ENCODE measurements at places on chromosomes 5 and 9. TPM values are rescaled to one million over a fixed set of nuclear protein-coding genes. Genes with fewer than 3 reads are reported as not detected.
A peak's percentile ranks its signal among the peaks of the same experiment; 100 is the strongest.

DNA sequence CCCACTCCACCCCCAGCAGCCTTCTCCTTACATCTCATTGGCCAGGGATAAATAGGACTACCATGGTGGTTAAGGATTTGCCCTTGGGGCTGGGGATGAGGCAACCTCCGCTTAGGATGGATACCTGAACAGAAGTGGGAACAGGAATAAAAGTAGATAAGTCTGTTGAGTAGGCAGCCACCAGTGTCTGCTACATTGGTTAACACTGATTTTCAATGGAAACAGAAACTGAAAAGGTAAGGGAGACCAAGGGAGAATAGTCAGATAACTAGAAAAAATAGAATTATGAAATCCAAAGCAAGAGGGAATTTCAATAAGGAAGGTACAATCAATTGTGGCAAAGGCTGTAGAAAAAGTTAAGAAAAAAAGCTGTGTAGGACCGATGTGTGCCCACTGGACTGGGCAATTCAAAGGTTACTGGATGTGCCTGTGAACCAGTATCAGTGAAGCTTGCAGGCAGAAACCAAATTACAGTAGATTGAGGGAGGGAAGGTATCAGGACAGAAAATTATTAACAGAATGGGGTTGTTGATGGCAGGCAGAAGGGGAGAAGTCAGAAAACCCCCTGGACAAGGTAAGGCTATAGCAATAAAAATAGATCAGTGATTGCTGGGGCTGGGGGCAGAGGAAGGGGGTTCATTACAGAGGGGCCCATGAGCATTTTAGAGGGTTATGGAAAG is 48.7 kb downstream of the DNAJC21 start:
- no peak for DNase-seq

- DNase-seq = no peak
These were observed 31.5 kb downstream of the GAPVD1 start for GRCh38 chr9:125293134-125293533.

DNA sequence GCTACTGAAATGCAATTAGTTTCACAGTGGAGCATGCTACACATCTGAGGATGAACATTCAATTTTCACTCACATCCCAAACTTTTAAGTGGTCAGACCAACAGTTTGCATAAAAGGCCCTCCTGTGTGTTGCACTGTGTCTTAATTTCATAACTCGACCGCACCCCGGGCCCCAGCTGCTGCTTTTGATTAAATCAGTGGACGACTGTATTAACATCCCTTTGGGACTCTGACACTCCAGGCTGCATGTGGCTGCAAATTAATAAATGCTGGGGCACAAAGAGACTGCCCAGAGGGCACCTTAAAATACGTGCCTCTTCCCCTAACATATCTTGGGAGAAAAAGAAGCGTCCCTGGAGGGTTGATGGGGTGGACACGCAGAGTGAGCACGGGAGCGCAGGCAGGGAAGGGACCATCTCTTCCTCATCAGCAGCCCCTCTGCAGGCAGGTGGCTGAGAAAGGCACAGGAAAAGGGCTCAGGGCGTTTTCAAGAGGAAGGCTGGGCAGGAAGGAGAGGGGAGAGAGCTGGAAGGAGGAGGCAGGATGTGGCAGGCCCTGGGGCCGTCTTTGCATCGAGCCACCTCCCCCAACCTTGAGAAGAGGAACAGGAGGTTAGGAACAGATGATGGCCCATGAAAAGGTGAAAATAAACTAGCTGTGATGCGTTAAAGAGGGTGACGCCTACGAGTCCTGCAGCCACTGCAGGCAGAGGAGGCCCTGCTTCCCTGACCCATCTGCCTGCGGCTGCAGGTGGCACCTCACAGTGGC is 18.6 kb downstream of the MED10 start:
- DNase-seq = no peak

GRCh38 chr5:162990063-162990462 is 447.3 kb upstream of the CCNG1 start:
- DNase-seq = no peak

DNA sequence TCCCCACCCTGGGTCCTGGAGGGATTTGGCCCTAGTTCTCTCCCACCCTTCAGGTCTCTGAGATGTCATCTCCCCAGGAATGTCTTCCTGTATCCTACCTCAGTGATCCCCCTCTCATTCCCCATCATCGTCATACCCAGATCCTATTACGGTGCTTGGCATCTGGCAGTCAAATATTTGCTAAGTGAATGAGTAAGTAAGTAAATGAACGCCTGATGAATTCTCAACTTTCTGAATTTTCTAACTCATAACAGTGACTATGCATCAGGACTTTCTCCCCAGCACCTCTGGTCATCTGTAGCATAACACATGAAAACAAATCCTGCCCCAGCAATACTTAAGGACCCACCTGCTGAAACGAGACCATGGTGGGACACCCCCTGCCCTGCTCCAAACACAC is 244.2 kb downstream of the EBF1 start:
- DNase-seq = no peak

DNA sequence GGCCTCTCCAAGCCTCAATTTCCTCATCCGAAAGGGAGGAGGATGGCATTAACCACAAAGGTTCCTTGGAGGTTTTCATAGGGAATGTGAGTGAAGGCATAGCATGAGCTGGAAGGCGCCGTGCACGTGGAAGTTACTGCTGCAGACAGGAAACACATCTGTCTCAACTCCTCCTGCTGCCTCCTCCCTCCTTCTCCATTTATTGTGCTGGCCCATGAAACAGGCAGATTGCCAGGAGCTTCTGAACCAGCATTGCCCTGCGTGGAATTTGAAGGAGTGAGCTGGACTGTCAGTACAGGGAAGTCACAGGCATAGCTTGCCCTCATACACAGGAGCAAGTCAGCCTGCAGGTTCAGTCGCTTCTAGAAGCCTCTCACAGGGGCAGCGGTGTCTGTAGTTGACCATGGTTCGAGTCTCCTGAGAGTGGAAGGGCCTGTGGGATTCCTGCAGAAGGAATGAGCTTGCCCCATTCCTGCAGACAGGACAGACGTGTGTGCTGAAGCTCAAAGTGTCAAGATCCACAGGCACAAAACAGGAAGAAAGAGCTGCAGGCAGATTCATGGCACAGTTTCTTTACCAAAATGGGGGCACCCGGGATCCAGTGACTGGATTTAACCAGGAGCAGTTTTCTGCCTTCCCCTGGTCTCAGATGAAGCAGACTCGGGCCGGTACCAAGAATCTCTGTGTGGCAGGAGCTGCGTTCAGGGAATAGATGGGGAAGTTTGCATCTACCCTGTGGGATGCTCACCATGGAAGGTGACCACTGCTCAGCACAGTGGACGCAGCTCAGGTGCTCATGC is 48.7 kb upstream of the CTSL start:
- no peak for DNase-seq

GRCh38 chr9:21317956-21318923 is 13.1 kb upstream of the IFNA5 start:
- peak; percentile 14 for DNase-seq

GRCh38 chr5:171816666-171817065 is 31.0 kb downstream of the SMIM23 start:
- DNase-seq = no peak

Gene FCN1
- polyA plus RNA-seq = 5.5 TPM

DNA sequence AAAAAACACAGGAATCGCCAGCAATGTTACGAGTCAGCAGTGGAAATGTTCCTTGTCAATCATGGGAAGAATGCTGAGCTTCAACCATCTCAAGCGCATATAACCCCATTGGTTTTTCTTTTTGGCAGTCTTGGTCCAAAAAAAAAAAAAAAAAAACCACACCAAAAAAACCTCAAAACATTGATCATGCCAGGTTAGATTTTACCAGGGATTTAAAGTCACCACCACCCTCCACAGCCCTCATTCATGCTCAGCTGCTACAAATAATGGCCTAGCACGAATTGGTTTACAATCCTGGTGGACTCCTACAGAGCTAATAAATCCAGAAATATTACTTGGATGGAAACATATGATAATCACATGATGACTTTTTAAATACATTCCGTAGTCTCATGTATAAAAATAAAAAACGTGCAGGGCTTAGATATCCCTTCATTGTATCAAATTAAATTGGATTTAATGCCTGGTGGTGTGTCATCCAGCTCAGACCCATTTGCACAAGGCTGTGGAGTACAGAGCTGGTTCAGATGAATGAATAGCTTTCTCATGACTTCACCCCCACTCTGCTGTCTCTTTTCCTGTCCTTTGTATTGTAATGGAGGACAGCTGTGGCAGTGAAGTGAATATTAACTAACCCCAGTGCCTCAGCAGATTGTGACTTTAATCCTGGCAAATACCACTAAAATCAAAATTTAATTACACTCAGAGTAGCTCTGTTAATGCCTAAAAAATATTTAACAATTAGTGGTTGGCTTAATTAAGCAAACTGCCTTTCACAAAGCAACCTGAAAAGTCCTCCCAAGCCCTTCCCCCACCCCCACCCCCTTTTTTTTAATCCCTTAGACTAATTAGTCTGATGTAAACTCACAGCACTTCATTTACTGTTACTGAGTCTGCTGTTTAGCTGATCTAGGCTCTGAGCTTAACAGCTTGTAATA is 626.5 kb upstream of the ZNF608 start:
- no peak for DNase-seq

- DNase-seq = no peak
These were observed 37.5 kb downstream of the NDUFS4 start for GRCh38 chr5:53597894-53598293.

- DNase-seq = no peak
These were observed 222.8 kb upstream of the MSX2 start for GRCh38 chr5:174501461-174502069.

Gene FOXD4L5
- polyA plus RNA-seq = 0.27 TPM

Gene CDX1
- 0.54 TPM for polyA plus RNA-seq

GRCh38 chr5:150311015-150311692 is 8.4 kb upstream of the ARSI start:
- DNase-seq = no peak

GRCh38 chr5:14035859-14036503 is 91.5 kb upstream of the DNAH5 start:
- peak; percentile 27 for DNase-seq

- DNase-seq = no peak
These were observed 162.3 kb upstream of the ZNF462 start for GRCh38 chr9:106700676-106701075.

DNA sequence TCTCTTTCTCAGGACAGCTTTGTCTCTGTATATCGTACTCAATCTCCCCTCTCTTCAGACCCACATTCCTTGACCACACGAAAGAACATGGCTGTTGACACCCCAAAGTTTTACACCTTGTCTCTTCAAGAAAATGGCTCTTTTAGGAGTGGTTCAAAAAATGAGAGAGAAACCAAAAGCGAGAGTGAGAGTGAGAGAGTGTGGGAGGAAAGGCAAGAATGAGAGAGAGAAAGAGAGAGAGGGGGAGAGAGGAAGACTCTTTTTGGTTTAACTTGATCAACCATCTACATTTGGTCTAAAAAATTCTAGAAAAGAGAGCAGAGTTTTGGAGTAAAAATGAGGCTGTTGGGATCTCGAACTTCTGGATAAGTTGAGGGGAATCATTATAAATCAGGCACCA is 581.8 kb upstream of the WWC1 start:
- no peak for DNase-seq

Gene SLC36A3
- not detected for polyA plus RNA-seq

DNA sequence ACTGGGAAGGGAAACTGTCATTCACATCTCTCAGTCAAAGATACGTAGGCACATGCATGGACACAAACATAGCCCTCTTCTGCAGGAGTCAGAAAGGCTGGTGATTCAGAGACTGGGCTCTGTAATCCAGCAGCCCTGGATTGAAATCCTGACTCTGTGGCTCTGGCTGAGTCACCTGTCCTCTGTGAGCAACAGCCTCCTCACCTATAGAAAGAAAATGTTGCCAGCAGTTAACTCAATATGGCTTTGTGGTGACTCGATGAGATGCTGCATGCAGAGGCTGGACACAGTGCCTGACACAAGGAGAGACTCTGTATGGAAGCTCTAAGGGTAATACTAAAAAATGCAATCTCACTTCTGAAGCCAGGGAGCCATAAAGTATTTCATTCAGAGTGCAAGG is 23.9 kb upstream of the CDKN2AIPNL start:
- DNase-seq = no peak

Gene CCNH
- polyA plus RNA-seq = 46.0 TPM

GRCh38 chr5:172864747-172865146 is 30.7 kb downstream of the ERGIC1 start:
- DNase-seq = no peak

- peak; percentile 18 for DNase-seq
These were observed 773.6 kb downstream of the CDH12 start for GRCh38 chr5:22079566-22079965.

DNA sequence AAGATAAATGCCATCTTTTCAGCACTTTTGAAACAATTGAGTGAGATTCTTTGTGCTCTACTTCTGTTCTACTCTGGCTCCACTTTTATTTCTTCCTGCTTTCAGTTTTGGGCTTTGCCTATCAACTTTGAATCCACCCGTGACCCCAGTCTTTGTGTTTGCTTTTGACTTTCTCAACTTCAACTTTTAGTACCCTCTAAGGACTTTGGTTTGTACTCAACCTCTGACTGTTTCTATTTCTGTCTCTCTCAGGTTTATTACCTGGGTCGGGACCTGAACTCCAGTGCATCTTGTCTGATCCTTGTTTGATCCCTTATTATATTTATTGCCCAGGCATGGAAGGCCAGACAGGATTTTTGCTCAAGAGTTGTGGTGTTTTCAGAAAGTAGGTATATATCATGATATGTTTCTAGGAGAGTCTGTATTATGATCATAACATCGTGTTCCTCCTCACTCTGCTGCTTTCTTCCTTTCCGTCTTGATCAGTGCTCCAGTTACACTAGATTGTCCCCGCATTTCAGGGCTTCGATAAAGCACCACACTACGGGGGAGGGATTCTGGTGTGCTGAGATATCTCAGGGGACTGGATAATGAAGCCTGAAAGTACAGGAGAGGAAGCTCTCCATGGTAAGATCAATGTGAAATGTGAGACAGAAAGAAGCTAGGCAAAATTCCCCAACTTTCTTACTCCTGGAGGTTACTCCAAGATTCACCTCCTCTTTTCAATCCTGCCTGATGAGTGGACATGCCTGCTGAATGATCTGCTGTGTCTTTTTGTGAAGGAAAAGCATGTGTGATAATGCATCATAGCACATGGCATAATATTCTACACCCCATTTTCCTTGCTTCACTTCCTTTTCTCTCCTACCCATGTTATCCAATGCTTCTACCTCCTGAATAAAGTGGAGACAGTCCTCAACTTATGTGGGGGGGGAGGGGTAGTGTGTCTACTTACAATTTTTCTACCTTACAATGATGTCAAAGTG is 155.5 kb upstream of the GRIN3A start:
- no peak for DNase-seq

GRCh38 chr9:129666575-129666974 is 1.1 kb downstream of the PRRX2 start:
- no peak for DNase-seq

DNA sequence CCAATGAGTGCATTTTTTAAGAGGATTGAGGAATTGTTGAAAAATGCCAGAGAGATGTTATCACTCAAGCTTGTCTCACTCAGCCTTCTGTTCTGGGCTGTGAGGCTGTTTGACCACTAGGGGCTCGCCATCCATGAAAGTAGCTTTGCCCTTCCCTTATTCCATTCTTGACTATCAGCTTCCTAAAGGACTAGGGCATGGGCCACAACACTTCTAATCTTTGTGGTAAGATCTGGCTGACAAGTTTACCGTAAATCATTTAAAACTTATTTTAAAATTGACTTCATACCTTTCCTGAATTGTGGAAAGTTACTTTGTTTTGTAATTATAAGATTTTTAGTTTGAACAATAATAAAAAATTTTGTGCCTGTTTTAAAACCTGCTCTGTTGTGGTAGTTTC is 49.5 kb downstream of the TJP2 start:
- DNase-seq = peak; percentile 14

- DNase-seq = no peak
These were observed 208.3 kb downstream of the SPATA31D1 start for GRCh38 chr9:82196622-82197441.

Gene PTGES
- 5.5 TPM for polyA plus RNA-seq

Gene SV2C
- polyA plus RNA-seq = 0.30 TPM

Measured in right lung (tissue), 10 donors.